ENCODE measurements at places on chromosomes 6 and 20.

DNA sequence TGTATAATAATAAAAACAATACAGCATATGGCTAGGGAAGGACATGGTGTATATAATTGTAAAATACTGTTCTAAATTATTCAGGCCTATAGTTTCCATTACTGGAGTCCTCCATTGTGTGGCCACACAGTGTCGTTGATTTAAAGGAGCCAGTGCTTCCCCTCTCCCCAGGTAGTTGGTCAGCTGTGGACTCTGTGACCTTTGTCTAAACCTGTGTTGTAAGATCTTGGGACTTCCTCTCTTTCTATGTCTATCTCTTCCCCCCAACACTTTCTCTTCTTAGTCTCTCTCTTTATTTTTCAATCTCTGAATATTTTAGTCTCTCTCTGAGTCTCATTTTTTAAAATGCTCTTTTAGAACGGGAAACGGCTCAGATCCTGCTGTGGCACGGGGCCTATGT lies 35.6 kb downstream of the BRPF3 start:
- no peak for DNase-seq

- no peak for DNase-seq
Observed at GRCh38 chr20:18267815-18268214, 20.5 kb upstream of the ZNF133 start.

GRCh38 chr6:12343440-12344162 lies 53.4 kb downstream of the EDN1 start:
- no peak for DNase-seq

GRCh38 chr6:41470029-41470330 lies 76.2 kb upstream of the FOXP4 start:
- DNase-seq = peak; percentile 65

DNA sequence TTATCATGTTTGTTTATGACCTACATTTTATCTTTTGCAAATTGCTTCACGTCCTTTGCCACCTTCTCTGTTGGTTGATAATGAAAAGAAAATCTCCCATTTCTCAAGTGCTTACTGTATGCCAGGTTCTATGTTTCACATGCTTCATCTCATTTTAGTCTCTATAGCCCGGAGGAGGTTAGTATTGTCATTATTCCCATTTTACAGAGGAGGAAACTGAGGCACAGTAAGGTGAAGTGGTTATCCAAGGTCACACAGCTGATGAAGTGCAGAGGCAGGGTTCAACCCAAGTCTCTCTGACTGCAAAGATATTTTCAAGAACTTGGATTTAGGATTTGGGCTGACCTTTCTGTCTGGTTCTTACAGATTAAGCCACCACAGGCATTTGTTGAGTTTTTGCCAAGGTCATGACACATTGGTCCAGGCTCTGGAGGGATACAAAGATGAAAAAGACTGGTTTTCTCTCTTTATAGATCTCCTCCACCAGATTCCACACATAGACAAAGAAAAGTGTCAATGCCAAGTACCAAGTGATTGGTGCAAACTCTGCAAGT lies 20.6 kb downstream of the CNBD2 start:
- no peak for DNase-seq

GRCh38 chr6:13560651-13561044 lies 13.8 kb upstream of the SIRT5 start:
- DNase-seq = no peak

DNA sequence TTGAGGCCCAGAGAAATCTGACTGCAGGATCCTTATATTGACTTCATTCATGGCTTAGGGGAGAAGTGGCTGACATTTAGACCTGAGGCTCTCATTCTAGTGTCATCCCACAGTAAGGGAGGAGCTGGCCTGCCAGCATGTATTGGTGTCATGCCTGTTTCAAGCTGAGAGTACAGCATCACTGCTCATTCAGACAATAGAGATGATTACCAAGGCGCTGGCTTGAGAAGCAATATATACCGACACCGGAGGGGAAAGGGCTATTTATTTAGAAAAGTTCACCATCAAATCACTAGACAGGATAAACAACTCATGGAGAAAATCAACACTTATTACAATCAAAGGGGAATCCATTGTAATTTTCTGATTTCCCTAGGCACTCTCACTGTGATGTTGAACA lies 84.4 kb upstream of the HDAC2 start:
- DNase-seq = no peak

DNA sequence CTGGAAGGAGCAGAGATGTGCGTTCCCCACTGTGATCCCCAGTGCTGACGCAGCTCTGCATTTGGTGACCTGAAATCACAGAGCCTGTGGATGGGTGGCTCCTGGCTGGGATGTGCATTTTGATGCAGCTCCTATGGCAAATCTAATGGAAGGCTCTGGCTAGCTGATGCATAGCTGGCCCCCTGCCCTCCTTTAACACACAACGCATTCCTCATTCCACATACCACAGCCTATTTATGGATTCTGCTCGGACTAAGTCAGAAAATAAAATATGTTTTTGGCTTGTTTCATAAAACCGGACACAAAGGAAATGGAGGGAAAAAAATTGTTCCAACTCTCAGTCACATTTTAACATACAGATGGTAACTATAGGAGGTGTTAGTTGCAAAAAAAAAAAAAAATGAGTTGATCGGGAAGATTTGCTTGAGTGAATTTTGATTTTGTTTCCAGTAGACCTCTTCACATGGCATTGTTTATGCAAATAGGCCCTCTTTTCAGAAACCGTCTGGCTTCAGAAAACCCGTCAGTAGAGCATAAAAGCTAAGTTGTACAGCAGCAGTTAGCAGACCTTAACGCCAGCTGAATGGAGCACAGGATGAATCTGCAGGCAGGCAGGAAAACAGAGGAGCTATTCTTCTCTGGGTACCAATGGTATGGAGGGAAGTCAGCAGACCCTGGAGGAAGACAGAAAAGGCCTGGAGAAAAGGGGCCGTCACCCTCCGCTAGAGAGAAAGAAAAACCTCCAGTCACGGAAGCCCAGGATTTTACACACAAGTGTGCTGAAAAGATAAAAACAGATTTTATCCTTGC lies 215.4 kb downstream of the HDGFL1 start:
- no peak for DNase-seq

- no peak for DNase-seq
Observed at GRCh38 chr20:31708736-31709534, 13.7 kb downstream of the BCL2L1 start.

DNA sequence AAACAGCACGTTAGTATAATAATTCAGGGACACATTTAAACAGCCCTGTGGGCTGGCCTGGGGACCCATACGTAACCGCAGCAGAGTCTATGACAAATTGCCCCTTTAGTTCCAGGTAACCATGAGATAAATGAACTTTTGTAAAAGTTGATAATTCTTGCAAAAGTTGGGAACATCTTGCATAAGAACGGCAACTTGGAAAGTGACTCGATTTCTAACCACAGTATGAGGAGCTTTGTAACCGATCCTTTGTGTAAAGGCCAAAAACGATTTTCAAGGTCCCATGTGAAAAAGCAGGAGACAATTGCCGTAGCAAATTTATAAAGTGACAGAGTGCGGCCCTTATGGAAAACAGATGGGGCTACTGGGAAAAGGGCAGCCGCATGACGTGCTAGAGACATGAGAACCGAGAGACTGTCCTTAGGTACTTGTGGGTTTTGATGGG lies 81.6 kb downstream of the PSMG4 start:
- DNase-seq = no peak

GRCh38 chr6:43708860-43709653 lies 21.5 kb upstream of the MRPS18A start:
- DNase-seq = no peak

GRCh38 chr6:87088076-87088475 lies 6.8 kb downstream of the CGA start:
- DNase-seq = no peak

DNA sequence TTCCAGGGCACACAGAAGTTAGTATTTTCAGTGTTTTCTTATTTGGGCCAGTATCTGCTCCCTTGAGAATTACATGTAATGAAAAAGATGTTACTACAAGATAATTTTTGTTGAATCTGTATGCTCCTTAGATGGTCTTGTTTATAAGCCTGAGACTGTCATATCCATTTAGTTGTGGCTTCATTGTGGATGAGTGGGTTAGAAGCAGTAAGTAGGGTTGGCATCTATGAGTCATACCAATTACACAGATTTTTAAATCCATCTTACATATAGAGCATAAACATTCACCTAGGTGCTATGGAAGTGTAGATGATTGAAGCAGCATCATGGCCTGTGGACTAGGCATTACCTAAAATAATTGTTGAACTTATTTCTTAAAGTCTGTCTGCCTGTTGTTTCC lies 13.5 kb upstream of the BAG2 start:
- DNase-seq = no peak

GRCh38 chr6:130020907-130021629 lies 2.7 kb downstream of the L3MBTL3 start:
- peak; percentile 75 for DNase-seq

DNA sequence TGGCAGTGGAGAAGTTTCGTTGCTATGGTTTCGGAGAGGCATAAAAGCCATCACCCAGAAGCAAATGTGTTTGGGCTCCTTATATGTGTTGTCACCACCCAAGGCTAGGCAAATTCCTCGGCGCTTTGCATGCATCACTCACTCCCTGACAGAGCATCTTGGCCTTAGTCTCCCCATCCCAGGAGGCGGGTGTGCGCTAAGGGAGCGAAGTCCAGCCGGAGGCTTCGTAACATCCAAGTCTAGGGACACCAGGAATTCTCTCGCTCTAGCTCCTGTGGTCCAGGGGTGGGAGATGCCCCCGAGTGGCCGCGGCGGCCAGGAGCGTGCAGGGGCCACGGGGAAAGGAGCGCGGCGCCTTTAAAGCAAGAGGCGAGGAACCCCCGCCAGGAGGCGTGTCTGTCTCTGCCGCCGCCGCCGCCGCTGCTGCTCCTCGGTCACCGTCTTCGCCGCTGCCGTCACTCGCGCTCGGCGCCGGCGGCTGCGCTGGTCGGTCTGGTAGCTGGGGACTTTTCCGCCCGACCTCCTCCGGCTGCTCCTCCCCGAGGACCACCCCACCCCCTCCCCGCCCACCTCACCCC lies at the start of gene GRIK2:
Gene GRIK2 (plus strand): TSS at position 458 of the 578 bp plus-strand sequence.
- no peak for DNase-seq

- DNase-seq = no peak
Observed at GRCh38 chr6:170037541-170038250, 253.2 kb downstream of the DLL1 start.

DNA sequence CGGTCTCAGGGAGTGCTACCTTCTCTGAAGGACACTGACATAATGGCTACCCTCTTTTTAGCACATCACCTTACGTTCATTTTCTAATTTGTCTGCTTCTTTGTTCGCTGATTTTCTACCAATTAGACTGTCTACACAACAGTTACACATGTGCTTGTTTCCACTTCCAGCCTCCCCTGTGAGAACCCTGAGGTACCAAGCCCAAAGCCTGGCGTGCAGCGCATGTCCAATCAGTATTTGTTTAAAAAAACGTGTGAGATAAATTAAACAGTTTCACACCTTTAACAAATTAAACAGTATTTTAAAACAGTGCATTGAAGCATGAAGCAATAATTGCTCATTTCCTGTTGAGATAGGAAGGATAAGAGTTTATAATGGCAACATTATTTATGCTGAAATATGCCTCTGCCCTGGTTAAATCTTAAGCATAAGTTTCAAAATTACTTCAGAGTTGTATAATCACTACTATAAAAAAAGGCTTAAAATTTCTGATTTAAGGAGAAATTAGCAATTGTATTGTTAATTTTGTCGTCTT lies 88.9 kb downstream of the MAP3K5 start:
- no peak for DNase-seq

GRCh38 chr6:166950443-166950821 lies 5.9 kb downstream of the RNASET2 start:
- DNase-seq = peak; percentile 72

DNA sequence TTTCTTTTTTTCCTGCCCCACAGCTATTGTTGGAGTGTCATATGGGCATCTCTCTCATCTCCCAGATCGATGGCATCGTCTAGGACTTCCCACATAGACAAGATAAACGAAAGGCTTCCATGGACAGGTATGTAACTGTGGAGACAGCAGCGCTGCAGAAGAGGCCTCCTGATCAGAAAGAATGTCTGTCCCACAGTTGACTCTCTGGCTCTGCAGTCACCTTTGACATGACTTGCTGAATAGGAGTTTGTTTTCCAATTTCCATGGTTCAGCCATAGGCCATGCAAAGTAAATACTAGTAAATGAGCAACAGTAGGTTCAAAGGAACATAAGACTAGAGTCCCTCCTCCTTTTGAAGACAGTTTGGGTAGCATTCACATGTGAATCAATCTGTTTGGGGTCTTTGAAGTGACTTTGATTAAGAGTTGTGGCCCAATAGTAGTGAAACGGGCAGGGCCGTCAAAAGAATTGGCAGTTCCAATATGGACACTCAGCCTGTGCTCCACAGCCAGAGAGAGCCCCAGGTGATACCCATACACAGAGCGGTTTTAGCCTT lies 134.7 kb upstream of the IFNGR1 start:
- no peak for DNase-seq

DNA sequence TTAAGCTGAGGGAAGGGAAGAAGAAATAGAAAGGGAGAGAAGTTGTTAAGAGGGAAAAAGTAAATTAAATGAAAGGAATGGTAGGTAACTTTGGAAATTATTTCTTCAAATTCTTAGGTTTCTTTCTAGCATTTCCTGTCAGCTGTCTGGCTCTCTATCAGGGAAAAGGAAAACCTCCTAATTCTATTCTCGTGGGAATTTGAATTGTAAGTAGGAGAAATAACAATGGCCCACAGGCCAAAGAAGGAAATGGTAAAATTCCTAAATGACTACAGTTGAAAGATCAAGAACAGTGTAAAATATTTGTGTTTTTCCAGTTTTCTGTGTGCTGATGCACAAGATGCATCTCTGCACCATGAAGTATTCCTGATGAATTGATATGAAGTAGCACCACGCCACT lies 173.0 kb downstream of the IBTK start:
- no peak for DNase-seq

GRCh38 chr6:134809130-134809529 lies 140.8 kb downstream of the ALDH8A1 start:
- no peak for DNase-seq

- DNase-seq = no peak
Observed at GRCh38 chr20:44145131-44145775, 41.7 kb downstream of the JPH2 start.

- DNase-seq = peak; percentile 12
Observed at GRCh38 chr20:17654649-17655285, 27.3 kb downstream of the RRBP1 start.

DNA sequence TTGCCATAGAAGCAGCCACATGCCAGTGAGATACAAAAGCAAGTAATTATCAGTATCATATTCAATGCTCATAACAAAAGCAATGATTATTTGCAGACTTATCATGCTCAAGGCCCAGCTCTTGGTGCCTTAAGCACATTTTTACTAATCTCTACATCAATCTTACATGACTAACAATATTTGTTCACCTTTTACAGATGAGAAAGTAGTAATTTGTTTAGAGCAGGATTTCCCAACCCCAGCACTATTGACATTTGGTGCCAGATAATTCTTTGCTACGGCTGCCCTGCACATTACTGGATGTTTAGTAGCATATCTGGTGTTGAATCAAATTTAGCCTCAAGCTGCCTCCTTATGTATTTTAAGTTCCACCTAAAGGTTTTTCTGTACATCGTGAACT lies 19.0 kb upstream of the DOK5 start:
- DNase-seq = no peak

GRCh38 chr6:46628976-46629375 lies 23.6 kb downstream of the CYP39A1 start:
- no peak for DNase-seq
